Activated CD4-positive, alpha-beta T cell treated with anti-CD3 and anti-CD28 coated beads for 1 hour (primary cell): ENCODE measurements at places on chromosomes 12 and 14.

- no peak for DNase-seq
These were observed 21.2 kb downstream of the JDP2 start for GRCh38 chr14:75449036-75449435.

- no peak for DNase-seq
These were observed 11.2 kb downstream of the NUAK1 start for GRCh38 chr12:106127338-106128126.

DNA sequence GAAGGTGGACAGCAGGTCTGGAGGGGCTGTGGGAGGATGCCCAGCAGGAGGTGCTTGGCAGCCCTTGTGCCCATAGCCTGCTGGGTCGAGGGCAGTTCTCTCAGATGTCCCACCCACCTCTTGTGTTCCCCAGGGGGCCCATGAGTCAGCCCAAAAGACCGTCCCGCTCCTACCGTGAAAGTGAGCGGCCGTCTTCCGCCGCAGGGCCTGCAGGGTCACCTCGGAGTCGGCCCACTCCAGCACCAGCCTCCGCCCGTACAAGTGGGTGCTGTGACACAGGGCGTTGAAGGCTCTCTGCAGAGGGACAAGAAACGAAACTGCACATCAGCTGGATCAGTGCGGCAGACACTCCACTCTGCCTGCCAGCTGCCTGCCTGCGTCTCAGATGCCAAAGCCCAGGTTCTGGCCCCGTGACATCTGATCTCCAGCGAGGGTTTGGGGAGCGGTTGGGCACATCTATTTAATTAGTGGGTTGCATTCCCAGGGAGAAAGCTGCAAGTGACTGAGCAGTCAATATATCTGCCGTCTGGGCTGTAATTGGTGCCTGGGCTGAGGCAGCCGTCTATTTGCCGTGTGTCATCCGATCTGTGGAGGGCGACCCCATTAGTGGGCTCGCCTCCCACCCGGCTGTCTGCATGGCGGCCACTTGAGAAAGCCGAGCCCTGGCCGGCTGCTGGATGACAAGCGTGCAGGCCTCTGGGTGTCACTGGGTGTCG is 121.5 kb downstream of the RBM19 start:
- no peak for DNase-seq

GRCh38 chr12:19144287-19144686 is 14.8 kb downstream of the PLEKHA5 start:
- DNase-seq = no peak

- DNase-seq = no peak
These were observed 30.0 kb upstream of the STK38L start for GRCh38 chr12:27213830-27214787.
